Fibroblast of skin of left quadriceps (primary cell): ENCODE measurements at places on chromosomes 7 and 10.

DNA sequence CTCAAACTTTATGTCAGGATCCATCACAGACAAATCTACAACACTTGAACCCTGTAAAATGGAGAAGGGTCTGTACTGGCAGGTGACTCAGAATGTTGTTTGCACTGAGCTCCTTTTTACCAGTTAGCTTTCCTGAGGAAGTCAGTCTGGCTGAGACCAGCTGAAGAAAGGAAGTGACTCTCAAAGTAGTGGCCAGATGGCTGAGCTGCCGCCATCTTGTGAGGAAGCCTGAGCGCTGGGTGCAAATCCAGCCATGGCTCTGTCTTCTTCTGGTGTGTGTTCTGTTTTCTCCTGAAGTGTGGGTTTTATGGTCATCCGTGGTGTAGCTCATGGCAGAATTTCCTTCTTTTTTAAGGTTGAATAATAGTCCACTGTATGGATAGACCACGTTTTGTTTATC lies 25.5 kb upstream of the ECHDC3 start:
- DNase-seq: no peak

DNA sequence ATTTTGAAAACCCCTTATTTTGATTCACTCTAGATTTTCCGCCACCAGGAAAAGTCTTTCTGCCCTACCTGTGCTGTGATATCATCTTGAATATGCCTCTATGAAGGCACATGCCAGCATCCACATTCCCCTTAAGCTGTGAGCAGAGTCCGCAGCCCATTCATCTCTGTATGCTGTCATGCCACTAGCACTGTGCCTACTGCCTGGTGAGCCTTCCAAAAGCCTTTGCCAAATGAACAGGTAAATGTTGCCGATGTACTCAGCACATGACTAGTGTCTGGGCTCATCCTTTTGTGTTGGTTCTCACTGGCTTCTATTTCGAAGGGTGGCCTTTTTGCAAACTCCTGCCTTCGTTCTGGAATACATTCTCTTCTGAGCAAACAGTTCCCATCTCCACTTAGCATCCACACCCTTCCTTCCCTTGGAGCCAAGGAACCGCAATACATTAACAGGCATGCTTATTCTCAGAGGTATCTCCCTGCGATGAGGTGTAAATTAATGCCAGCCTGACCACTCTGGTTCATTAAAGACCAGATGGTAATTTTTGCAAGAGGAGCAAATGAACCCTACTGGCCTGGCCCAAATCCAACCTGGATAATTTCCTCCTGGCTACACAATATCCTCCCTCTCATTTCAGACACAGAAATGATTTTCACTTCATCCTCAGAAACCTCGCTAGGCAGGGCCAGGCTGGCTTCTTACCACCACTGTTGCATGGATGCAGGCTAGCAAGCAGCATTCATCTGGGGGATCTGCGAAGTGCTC lies 339.7 kb upstream of the NFE2L3 start:
- DNase-seq: no peak

DNA sequence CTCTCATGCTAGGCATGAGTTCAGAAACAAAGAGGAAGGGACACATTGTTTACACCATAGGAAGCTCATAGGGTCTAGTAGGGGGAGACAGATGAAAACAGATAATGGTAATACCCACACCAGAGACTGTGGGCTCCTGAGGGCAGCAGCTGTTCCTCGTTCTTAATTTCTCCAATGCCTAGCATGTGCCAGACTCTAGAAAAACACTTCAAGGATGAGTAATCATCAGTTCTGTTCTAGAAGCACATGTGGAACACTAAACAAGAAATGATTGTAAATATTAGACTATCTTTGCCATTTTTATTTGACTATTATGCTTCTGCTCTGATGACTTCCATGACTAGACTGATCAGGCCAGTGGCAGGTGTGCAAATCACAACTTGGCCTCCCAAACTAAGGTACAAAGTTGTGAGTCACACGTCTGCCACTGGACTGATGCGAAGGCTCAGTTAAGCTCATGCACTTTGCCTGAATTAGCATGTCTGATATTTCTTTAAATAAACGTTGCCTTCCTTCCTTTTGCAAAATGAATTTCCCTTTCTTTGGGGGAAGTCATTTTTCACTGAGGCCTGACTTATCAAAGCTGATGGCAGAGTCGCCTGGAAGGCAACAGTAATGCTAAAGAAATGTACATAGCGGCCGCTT lies 89.2 kb upstream of the FGL2 start:
- DNase-seq: no peak

- DNase-seq: no peak
Measured at GRCh38 chr10:122290334-122290733, 19.2 kb downstream of the BTBD16 start.

GRCh38 chr10:102679596-102679995 lies 34.6 kb downstream of the ARL3 start:
- DNase-seq: no peak

- no peak for DNase-seq
Measured at GRCh38 chr7:147251751-147252325, 1135.2 kb downstream of the CNTNAP2 start.

- DNase-seq: no peak
Measured at GRCh38 chr7:5776894-5777660, 4.4 kb downstream of the RNF216 start.

DNA sequence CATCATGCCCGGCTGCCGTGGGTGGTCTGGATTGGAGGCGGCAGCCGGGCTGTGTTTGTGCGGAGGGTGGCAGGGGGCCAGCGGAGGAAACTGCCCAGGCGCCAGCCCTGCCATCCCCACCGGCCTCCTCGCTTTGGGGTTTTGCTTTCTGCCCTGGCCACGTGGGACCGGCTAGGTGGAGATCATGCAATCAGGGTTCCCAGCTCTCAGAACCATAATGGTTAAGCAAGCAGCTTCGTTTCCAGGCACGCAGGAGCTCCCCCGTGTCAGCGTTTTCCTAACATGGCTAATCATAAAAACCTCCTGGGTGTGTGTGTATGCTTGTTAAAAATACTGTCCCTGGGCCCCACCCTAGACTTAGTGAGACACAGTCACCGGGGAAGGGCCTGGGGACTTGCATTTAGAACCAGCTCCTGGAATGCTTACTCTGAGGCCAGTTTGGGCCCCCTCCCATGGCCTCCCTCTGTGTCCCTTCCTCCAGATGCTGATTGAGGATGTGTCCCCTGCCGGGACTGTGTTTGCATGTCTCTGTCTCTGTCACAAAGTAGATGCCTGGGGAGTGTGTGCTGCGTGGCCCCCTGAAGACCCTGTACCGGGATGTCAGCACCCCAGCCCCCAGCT lies 119.3 kb downstream of the CUX1 start:
- DNase-seq: no peak

DNA sequence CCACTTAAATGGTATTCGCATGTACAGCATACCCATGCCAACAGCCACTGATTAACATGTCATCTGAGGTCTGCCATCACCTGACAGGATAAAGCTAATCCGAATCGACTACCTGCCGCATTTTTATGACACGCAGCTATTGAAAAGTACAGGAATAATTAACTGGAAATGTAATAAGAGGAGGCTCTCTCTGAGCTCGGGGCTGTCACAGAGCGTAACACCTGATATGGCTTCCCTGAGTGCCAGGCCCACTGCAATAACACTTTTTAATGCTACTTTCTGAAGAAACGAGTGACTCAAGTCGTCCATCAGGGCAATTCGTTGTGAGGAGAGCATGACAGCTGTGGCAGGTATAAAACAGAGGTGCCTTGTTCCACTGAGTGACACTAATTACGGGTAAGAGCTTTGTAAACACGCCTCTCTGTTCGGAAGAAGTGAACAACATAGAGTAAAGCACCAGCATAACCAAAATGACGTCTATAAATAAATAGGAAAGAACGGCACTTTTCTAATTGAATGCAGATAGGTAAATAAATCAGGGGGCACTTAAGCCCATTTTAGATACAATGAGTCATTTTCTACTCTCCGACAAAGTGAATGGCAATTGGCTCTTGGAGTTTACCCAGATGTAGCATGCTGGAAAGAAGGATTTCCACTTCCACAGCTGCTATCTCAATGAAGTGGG lies 56.5 kb upstream of the CREB5 start:
- no peak for DNase-seq

GRCh38 chr10:118978316-118978997 lies 51.1 kb upstream of the NANOS1 start:
- no peak for DNase-seq
